CD4-positive, alpha-beta T cell treated with Interleukin-4 for 1 hour (primary cell): ENCODE measurements at places on chromosomes 11 and 22.

DNA sequence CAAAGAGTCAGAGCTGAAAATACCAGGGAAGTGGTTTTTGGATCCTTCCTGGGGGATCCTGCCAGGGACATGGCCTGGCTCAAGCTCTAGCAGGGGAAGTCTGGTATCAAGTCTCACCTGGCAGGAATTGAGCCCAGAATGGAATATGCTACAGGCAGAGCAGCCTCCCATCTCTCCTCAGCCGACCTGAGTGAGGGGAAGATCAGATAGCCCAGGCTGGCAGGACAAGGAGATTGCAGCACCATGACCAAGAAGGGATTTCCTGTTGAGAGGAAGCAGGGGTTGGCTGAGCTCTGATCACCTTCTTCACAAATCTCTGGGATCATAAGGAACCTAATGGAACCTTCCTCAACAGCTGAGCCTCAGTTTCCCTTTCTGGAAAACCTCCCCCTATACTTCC lies 13.0 kb downstream of the OAF start:
- DNase-seq, result no peak

DNA sequence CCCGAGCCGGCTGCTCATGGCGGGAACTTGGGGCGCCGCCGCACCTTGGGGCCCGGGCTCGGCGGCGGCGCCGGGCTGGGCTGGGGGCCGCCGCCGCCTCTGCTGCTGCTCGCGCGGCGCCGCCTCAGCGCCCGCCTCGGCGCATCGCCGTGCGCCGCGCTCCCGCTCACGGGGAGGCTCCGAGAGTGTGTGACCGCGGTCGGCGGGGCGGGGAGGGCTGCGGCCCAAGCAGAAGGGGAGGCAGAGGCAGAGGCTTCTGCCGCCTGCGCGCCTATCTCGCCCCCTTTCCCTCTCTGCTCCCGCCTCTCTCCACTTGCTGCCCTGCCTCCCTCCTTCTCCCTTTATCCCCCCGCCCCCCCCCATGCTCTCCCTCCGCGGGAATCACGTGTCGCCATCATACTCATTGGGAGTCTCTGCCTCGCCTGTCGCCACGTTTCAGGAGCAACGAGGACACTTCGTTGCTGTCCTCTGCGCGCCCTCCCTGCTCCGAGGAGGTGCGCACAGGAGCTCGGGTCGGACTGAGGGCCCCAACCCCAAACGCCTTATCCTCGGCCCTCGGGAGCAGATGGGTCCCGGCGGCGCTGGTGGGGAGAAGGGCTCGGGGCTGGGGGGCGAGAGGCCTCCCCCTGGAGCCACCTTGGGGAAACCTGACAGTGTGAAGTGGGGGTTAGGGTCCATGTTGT lies at the start of gene GUCY1A2:
GUCY1A2 (minus strand) TSS at position 258 of the 683 bp plus-strand sequence. CDS start 421 bp downstream, outside the sequence.
- DNase-seq, result no peak

GRCh38 chr22:24112188-24112587 lies 69.1 kb upstream of the SUSD2 start:
- DNase-seq, result no peak

DNA sequence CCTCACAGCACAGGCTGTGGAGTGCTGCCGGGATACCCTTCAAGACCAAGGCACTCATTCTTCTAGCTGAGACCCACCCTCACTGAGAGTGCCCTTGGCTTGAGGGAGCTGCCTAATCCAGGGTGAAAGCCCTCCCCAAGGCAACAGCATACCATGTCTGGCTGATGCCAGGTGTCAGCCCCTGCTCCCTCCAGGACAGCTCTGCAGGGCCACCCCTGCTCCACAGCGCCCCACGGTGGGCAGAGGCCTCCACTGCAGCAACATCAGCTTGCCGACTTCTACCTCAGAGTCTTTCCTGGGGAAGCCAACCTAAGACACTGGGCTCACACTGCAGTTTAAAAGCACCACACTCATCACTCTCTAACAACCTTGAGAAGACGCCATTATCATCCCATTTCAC lies 29.0 kb downstream of the TTLL1 start:
- peak; percentile 15 for DNase-seq

GRCh38 chr11:47768101-47768612 lies 1.0 kb upstream of the FNBP4 start:
- peak; percentile 36 for DNase-seq

DNA sequence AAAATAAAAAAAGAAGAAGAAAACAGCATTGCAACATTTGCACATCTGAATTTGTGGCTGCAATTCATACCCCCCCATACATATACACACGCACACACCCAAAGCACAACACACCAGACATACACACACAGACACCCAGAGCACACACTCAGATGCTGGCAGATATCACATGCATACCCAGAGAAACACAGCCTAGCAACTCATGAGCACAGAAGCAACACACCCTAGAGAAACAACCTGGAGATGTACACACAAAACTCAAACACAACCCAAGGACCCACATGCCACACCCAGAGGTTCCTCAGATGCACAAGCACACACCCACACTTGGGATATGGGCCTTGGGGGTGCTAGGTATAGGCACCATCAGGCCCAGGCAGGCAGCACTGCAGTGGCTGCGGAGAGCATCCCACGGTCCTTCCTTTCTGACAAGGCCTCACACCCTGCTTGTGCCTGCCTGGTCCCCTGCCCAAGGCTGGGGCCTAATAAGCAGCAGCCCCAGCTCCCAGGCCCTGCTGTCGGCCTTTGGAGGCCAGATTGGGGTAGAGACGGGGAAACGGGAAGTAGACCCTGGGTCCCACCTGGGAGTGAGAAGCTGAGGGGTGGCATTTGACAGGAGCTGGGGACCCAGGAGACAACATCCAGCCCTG lies 3.1 kb downstream of the CST6 start:
- DNase-seq, result no peak

- DNase-seq, result no peak
Measured at GRCh38 chr11:11552529-11553087, 69.2 kb downstream of the GALNT18 start.

GRCh38 chr11:117799634-117800033 lies 2.6 kb upstream of the DSCAML1 start:
- DNase-seq, result no peak

- no peak for DNase-seq
Measured at GRCh38 chr11:126592496-126593410, 237.3 kb downstream of the ST3GAL4 start.

- DNase-seq, result peak; percentile 58
Measured at GRCh38 chr11:117819096-117820040, 5.2 kb downstream of the FXYD2 start.

DNA sequence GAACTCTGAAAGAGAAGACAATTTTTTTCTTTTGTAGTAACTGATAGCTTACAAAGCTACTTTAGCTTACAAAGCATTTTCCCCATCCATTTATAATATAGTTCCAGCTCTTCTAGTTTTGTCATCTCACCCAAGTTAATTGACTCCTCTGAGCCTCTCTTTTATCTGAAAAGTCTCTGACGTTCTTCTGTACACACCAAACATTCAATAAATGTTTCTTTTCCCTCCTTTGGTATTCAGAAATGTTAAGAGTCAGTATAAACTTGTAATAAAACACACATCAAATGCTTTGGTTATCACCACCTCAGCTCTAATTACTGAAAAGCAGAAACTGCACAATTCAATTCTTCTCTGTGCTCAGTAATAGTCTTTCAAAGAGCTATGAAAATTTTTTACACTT lies 5.9 kb downstream of the CCDC90B start:
- no peak for DNase-seq

DNA sequence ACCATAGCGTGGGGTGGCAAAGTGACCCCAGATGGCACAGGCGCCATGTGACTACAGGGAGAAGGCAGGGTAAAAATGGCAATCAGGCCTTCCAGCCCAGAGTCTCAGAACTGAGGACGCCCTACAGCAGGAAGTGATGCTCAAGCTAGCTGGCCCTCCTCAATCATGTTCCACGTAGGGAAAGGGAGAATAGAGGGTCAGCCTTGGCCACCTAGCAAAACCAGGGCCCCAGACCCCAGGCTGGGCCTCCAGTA lies 978 bp upstream of the ANKRD13D start:
- DNase-seq, result no peak

GRCh38 chr22:37507731-37508130 lies 11.5 kb downstream of the CARD10 start:
- DNase-seq, result no peak

DNA sequence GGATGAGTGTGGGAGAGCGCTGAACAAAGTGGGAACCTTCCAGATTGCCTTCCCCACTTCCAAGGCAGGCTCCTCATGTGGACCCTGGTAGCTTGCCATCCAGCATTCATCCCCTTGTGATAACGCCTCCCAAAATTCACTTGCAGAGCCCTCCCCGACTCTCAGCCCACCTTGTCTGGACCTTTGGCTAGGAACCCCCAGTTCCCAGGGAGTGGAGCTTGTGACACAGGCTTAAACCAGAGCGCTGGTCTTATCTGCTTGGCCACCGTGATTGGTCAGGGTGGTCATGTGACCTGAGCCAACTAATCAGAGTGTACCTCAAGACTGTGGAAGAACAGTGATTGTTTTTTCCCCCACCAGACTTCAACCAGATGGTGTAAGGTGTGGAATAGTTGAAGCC lies 9.6 kb upstream of the SLC35C1 start:
- DNase-seq, result no peak

- DNase-seq, result no peak
Measured at GRCh38 chr11:117620086-117620485, 176.9 kb downstream of the DSCAML1 start.

- peak; percentile 64 for DNase-seq
Measured at GRCh38 chr11:69088676-69089146, 40.0 kb downstream of the TPCN2 start.

DNA sequence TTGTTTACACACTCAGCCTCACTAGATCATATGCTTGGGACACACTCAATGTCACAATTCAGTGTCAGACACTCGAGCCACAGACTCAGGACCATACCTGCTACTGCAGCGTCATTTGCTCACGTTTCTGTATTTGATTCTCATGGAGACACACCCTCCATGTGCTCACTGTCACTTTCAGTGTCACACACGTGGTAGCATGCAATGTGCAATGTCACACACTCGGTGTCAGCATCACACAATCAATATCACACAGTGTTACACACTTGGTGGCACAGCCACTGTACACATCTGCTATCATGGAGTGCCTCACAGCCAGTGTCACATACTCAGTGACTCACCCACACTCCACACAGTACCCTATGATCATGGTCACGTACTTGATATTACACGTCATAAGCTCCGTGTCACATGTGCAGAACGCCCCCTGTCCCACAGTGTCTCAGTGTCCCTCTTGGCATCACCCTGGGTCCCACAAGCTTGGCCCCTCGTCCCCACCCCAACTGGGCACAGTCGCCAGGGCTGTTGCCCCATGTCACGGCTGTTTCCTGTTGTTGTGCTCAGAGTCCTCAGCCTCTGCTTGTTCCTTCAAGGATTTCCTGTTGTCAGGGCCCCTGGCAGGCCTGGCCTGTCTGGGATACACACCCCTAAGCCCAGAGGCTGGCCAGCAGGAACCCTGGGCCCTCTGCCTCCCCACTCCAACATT lies 49.6 kb downstream of the PDE2A start:
- no peak for DNase-seq

DNA sequence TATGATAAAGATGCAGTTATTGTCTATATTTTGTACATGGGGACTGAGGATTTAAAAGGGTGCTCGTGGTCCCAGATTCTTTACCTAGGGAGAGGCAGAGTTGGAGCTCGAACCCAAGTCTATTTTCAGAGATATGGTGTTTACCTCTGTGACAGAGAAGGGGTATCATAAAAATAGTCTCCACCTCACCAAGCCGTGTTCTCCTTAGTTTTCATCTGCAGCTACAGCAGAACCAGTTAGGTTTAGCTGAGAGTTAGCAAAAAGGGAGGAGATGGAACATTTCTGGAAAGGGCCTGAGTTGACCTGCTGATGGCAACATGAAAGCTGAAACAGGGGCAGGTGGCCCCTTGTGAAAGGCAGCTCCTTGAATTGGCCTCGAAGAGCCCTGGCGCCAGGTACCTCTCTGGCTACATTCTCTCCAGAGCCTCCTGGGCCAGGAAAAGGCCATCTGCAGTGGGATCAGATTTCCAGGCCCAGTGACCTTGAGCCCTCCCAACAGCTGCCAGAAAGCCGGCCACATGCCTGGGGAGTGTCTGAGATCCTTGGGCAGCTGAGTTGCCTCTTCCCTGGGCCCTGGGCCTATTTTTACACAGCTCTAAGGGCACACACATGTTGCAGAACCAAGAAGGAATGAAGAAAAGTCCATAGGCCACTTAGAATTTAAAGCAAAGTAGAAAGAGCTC lies 136.6 kb downstream of the NAV2 start:
- DNase-seq, result no peak

GRCh38 chr22:42973536-42973881 lies 41.4 kb downstream of the PACSIN2 start:
- DNase-seq, result no peak

- DNase-seq, result no peak
Measured at GRCh38 chr11:65152122-65152521, 17.8 kb upstream of the SYVN1 start.

DNA sequence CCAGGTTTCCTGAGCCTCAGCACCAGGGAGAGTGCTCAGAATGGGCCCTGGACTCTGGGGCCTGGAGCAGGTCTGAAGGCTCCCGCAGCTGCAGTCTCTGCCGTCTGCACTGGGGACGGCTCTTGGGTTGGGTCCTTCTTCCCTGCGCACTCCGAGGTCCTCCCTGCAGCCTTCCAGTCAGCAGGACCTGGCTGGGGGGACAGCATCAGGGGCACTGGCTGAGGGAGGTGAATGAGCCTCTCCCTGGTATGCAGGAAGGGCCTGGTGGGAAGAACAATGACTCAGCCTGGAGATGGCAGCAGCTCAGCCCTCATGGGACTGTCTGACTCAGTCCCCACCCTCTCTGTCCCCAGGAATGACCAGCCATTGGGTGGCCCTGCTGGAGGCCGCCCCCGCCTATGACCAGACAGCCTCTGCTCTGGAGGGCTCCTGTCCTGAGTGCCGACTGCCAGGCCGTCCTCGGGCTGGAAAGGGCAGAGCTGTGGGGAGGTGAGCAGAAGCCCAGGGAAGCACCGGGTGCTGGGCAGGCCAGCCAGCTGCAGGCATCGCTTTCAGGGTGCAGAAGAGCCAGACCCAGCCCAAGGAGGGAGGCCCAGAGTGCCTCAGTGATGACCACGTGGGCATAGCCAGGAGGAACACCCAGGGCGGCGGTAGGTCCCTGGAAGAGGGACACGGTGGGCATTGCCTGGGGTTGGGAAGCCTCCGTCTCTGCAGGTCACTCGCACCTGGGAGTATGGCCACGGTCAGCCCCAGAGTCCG lies 455.0 kb downstream of the BRD1 start:
- no peak for DNase-seq

DNA sequence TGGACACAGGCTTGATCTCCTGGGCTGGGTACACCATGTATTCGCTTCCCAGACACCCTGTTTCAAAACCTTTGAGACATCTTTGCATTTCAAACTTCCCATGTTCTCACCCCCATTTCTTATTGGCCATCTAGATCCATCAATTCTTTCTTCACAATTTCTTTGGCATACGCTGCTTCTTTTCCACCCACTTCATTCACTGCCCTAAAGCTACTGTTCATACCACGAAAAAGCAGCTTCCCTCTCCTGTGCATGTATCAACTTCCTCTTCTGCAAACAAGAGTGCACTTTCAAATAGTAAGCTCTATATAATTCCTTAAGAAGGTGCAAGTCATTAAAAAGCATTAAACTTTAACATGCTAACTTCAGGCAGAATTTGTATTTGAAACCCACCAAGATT lies 21.4 kb downstream of the UVRAG start:
- DNase-seq, result no peak

GRCh38 chr11:73230931-73231330 lies 12.8 kb downstream of the P2RY2 start:
- no peak for DNase-seq

- DNase-seq, result no peak
Measured at GRCh38 chr11:17607591-17608570, 60.8 kb downstream of the OTOG start.

GRCh38 chr22:50578776-50579310 lies 616 bp upstream of the CPT1B start:
- no peak for DNase-seq
